NCI-H526 (cell line): ENCODE measurements at places on chromosomes 3 and 15.

GRCh38 chr15:100338971-100339444 is 2.8 kb downstream of the ADAMTS17 start:
- peak; percentile 79 for DNase-seq

- DNase-seq = no peak
Observed at GRCh38 chr3:16460273-16460672, 53.2 kb downstream of the RFTN1 start.

- no peak for DNase-seq
Observed at GRCh38 chr3:170437176-170437575, 18.5 kb downstream of the CLDN11 start.

- no peak for DNase-seq
Observed at GRCh38 chr3:80051602-80051962, 283.8 kb upstream of the ROBO1 start.

DNA sequence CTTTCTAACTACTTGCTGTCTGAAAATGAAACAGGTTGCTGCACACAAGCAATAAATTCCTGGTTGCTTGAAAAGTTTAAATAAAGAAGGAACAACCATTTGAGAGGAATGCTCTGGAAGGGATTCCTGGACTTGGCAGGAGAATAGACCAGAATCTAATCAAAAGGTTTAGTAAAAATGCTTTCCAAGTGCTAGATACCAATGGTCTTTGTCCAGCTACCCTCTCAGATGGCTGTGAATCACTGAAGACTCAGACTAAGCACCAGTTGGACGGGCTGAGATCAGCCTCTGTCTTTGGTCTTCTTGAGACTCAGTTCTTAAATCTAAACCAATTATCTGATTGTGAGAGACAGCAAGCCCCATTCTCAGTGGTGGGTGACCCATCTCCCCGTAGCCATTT is 27.7 kb upstream of the LPP start:
- DNase-seq = no peak

GRCh38 chr3:71350998-71351397 is 232.5 kb downstream of the FOXP1 start:
- DNase-seq = no peak
